ENCODE measurements at places on chromosomes 4 and X. TPM values are rescaled to one million over a fixed set of nuclear protein-coding genes. Genes with fewer than 3 reads are reported as not detected.

DNA sequence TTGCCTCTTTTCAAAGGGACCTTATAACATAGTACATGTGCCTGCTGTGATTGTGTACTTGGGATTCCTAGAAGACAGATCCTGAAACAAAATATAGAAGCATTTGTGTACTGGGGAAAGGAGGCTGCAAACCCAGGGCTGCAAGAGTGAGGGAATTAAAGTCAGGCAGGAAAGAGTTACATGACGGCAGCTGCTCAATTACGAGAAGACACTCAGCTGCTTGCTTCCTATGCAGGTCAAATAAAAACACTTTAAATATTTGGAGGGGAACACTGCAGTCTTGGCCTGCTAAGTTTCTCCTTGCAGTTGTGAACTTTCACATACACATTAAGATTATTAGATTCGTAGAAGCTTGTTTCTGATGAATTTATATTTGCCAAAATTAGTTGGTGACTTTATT, 191.9 kb upstream of the CXCL13 start:
- H3K27me3 ChIP-seq, result no peaks in the 10 kb centered on the region
- no peak overlapping the region for H3K4me3 ChIP-seq
- H3K36me3 ChIP-seq, result no peaks in the 10 kb centered on the region
- no peak for DNase-seq

DNA sequence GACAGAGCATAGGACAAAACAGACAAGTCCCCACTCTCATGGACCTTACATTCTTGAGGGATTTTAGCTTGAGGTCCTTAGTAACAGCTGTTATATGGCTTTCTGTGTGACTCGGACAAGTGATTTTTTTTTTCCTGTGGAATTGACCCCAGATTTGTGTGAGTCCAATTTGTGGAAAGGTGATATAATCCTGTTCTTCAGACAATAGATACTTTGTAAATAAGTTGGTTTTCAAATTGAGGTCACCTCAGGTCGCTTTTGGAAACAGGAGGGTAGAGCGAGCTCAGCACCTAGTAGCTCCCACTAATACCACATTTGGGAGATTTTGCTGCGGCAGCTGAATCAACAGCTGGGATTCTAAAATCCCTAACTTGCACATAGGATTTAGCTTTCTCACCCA, 1008.8 kb downstream of the ADGRL3 start:
- no peak overlapping the region for H3K4me3 ChIP-seq
- no peak overlapping the region for H3K27ac ChIP-seq
- DNase-seq, result no peak
- no peaks in the 10 kb centered on the region for H3K4me1 ChIP-seq
- no peaks in the 10 kb centered on the region for H3K27me3 ChIP-seq

DNA sequence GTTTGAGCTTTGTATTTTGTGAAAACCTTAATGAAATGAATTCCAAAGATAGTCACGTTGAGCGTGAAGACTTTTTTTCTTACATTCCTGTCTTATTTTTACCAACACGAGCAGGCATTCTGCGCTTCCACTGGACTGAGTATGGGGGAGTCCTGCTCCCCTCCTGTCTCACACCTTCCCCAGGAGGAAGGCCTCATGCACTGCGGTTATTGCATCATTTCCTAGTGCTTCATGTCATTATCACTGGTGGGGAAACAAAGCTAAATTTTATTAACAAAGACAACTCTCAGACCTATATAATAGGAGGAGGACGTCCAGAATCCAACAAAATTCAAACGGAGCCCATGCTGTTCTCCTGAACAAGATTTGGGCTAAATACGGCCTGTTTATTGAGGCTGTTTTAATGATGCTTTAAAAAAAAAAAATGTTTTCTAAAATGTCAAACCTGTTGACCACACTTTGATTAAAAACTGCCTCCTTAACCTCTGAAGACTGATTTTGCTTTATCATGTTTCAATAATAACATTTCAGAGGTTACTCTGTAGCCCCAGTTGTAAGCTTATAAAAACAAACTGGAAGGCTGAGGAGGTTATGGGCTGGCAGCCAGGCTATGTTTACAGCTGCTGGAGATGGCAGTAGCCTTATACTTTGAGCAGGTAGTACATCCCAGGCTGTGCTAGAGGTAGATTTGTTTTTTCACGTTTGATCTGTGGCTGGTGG, 118.0 kb downstream of the SOWAHB start:
- no peaks in the 10 kb centered on the region for H3K4me1 ChIP-seq
- H3K36me3 ChIP-seq, result no peaks in the 10 kb centered on the region
- H3K27me3 ChIP-seq, result no peaks in the 10 kb centered on the region
- no peak overlapping the region for H3K27ac ChIP-seq
- DNase-seq, result no peak

DNA sequence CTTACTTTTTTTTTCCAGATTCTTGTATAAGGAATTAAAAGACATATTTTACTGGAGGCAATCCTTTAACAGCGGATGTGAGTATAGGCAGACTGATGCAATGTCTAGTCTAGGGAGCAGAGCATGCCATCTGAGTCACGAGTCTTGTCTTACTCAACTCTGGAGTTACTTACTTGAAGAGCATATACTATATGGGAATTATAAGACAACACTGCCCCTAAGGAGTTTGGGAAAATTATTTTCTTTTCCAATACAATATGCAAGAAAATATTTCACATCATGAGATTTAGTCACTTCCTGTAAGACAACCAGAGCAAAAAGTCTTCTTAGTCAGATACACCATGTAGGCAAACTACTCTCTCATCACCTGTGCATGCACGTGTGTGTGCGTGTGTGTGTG, 537.3 kb upstream of the FTHL17 start:
- H3K36me3 ChIP-seq, result no peaks in the 10 kb centered on the region
- no peak overlapping the region for H3K27ac ChIP-seq
- H3K27me3 ChIP-seq, result no peaks in the 10 kb centered on the region
- no peaks in the 10 kb centered on the region for H3K4me1 ChIP-seq

DNA sequence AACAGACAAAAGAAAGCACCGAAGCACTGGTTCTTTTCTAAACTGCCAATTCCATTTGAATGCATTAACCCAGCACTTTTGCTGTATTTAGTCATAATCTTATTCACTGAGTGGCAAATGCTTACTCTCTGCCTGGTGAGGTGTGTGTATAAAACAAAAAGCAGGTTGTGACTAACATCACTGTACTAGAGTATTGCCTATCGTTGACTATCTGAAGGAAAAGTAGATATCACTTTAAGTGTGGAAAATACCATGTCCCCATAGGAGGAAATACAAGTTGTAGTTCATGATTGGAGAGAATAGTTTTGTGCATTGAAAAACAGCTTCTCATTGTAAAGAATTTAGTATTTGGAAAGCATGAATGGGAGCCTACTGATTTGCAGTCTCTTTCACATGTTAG, 2.7 kb downstream of the PDLIM5 start:
- H3K4me3 ChIP-seq, result no peak overlapping the region
- H3K27ac ChIP-seq, result no peak overlapping the region
- H3K27me3 ChIP-seq, result no peaks in the 10 kb centered on the region
- H3K4me1 ChIP-seq, result peaks cover 17% of the 10 kb centered on the region

GRCh38 chrX:154436983-154437752, at the start of gene GDI1:
Gene GDI1 (plus strand): TSS chrX:154437154. CDS start chrX:154437255, 101 bp downstream.
- H3K27me3 ChIP-seq, result no peaks in the 10 kb centered on the region
- no peaks in the 10 kb centered on the region for H3K4me1 ChIP-seq
- peaks cover 30% of the 10 kb centered on the region for H3K36me3 ChIP-seq
- peak; percentile 51 for DNase-seq
- peak within 1 kb of the TSS; percentile 85 for H3K27ac ChIP-seq

DNA sequence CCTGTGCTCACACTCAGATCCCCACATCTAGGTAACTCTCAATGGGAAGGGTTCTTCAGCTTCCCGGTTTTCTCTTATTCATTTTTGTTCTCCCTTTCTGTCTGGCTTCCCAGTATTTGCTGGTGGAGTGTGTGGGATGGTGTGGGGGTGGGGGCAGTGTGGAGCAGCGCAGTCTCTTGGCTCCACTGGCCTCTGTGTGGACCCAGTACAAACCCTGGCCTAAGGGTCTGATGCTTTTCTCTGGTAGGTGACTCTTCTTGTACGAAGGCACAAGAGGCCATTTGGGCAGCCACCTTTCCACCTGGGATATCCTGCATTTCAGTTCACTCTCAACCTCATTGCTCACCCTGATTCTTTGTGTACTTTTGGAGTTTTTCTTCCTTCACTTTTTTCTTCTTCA, 71.3 kb downstream of the NBDY start:
- peaks cover 37% of the 10 kb centered on the region for H3K4me1 ChIP-seq
- DNase-seq, result no peak
- H3K27me3 ChIP-seq, result no peaks in the 10 kb centered on the region

DNA sequence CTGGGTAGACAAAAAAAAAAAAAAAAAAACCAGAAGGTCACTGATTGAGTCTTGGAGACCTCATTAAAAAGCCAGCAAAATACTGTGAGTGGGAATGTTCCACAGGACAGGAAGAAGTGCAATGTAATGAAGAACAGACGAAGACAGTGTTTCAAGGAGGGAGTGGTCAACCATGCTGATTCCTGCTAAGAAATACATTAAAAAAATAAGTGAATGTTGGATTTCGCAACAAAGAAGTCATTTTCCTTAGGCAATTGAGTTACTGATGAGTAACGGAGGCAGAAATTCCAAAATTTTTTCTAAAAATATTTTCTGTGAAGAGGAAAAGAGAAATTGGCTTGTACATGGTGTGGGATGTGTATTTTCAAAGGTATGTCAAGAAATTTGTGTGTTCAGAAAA, 94.3 kb upstream of the FAM47B start:
- H3K4me1 ChIP-seq, result no peaks in the 10 kb centered on the region
- DNase-seq, result no peak
- H3K27ac ChIP-seq, result no peak overlapping the region
- no peak overlapping the region for H3K4me3 ChIP-seq
- H3K36me3 ChIP-seq, result no peaks in the 10 kb centered on the region

- peaks cover 16% of the 10 kb centered on the region for H3K4me1 ChIP-seq
- no peak overlapping the region for H3K27ac ChIP-seq
- H3K4me3 ChIP-seq, result no peak overlapping the region
- H3K27me3 ChIP-seq, result no peaks in the 10 kb centered on the region
- no peak for DNase-seq
These were observed 185.8 kb upstream of the RPS6KA3 start for GRCh38 chrX:20452487-20452886.

DNA sequence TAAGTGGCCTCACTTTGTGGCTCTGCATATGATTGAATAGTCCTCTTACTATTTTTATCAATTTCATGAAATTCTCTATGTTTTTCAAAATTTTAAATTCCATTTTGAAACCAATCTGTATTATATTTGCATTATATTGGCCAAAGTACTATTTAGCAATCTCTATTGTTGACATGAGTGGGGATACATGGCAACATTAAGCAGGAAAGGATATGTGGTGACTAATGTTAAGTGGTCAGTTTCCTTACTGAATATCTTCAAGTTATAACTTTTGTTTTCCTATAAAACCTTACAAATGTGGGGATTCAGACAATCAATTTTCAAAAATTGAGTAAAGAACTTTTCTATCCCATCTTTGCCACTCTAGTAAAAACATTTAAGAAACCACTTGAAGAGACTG, 10.2 kb downstream of the BBS7 start:
- H3K4me3 ChIP-seq, result no peak overlapping the region
- no peaks in the 10 kb centered on the region for H3K4me1 ChIP-seq
- H3K27ac ChIP-seq, result no peak overlapping the region
- no peak for DNase-seq

DNA sequence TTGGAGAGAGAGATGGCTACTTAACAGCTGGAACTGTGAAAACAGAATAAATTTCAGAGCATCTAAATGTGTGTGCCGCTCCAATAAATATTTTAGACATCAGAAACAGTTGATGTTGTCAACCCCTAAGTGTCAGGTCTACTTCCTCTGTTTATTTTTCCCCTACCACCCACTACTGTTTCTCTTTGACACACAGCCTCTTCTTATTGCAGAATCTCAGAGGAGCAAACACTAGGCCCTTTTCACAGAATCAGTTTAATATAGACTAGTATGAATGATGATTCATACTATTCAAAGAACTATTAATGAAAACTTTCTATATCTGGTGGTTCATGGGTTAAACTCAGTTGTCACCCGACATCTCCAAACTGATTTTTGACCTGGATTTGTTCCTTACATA, 33.9 kb downstream of the NAA11 start:
- H3K36me3 ChIP-seq, result no peaks in the 10 kb centered on the region
- H3K27me3 ChIP-seq, result no peaks in the 10 kb centered on the region
- no peak overlapping the region for H3K4me3 ChIP-seq

- peak overlapping the region; percentile 51 for H3K4me3 ChIP-seq
- no peaks in the 10 kb centered on the region for H3K27me3 ChIP-seq
- peak; percentile 26 for DNase-seq
These were observed 152.0 kb upstream of the USP9X start for GRCh38 chrX:40933132-40933705.

- no peaks in the 10 kb centered on the region for H3K4me1 ChIP-seq
- H3K4me3 ChIP-seq, result no peak overlapping the region
- H3K27me3 ChIP-seq, result no peaks in the 10 kb centered on the region
- no peaks in the 10 kb centered on the region for H3K36me3 ChIP-seq
- no peak overlapping the region for H3K27ac ChIP-seq
These were observed 34.8 kb downstream of the CT47B1 start for GRCh38 chrX:120840827-120841226.

GRCh38 chr4:169340834-169341233, 70.1 kb upstream of the SH3RF1 start:
- DNase-seq, result no peak
- H3K4me1 ChIP-seq, result no peaks in the 10 kb centered on the region
- no peaks in the 10 kb centered on the region for H3K36me3 ChIP-seq
- H3K27ac ChIP-seq, result no peak overlapping the region
- no peaks in the 10 kb centered on the region for H3K27me3 ChIP-seq

DNA sequence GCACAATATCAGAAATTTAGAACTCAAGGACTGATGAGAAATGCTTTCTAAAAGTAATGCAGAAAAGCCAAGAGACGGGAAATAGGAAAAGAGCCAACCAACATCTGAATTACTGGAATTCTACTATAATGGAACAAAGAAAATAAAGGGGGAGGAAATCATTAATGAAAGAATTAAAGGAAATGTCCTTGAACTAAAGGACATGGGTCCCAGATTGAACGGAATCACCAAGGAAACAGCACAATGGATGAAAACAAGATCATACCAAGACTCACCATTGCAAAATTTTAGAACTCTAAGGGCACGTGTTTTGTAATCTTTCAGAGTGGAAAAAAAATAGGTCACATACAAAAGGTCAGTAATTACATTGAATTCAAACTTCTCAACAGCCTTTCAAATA, 35.9 kb downstream of the HPGDS start:
- H3K4me1 ChIP-seq, result no peaks in the 10 kb centered on the region
- H3K36me3 ChIP-seq, result no peaks in the 10 kb centered on the region
- H3K4me3 ChIP-seq, result no peak overlapping the region
- no peaks in the 10 kb centered on the region for H3K27me3 ChIP-seq

DNA sequence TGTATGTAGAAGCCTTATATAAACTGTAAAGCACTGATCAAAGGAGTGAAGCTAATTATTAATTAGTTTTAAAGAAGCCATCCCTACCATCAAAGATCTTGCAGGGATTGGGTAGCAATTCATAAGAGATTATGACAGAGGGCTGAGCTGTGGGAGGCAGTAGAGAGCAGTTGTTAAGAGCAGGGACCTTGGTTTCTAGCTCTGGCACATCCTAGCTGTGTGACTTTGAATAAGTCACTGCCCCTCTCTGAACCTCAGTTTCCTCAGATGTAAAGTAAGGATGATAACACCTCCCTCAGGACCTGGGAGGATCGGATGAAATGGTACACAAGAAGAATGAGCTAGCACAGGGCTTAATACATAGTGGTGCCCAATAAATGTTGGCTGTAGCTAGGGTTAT, 45.4 kb downstream of the APLN start:
- peaks cover 5% of the 10 kb centered on the region for H3K4me1 ChIP-seq
- H3K27ac ChIP-seq, result no peak overlapping the region
- H3K36me3 ChIP-seq, result no peaks in the 10 kb centered on the region
- H3K4me3 ChIP-seq, result no peak overlapping the region
- no peaks in the 10 kb centered on the region for H3K27me3 ChIP-seq

- no peaks in the 10 kb centered on the region for H3K27me3 ChIP-seq
- no peaks in the 10 kb centered on the region for H3K4me1 ChIP-seq
These were observed 106.6 kb downstream of the CRLF2 start for GRCh38 chrX:1105671-1106419.

TLR2 gene
- total RNA-seq, result 6.5 TPM

ZFP92 gene
- total RNA-seq, result 0.14 TPM

EMCN gene
- not detected for total RNA-seq

STARD8 gene
- 2.9 TPM for total RNA-seq
